ENCODE measurements at places on chromosomes 6 and 20. TPM values are rescaled to one million over a fixed set of nuclear protein-coding genes. Genes with fewer than 3 reads are reported as not detected.

CALHM5 gene
- 0.05 TPM for total RNA-seq

LAMP5 gene
- total RNA-seq, result not detected

RPL10A gene
- 1,536 TPM for total RNA-seq

KCNK16 gene
- not detected for total RNA-seq

BAK1 gene
- total RNA-seq, result 41.1 TPM

UBE2C gene
- 281 TPM for total RNA-seq

GRM1 gene
- not detected for total RNA-seq

ANGPT4 gene
- not detected for total RNA-seq

NHLRC1 gene
- 1.3 TPM for total RNA-seq

TUBB2B gene
- 14.6 TPM for total RNA-seq

MAP7 gene
- total RNA-seq, result 22.2 TPM

HIVEP1 gene
- total RNA-seq, result 10.3 TPM

MRPS18A gene
- 46.6 TPM for total RNA-seq

SCUBE3 gene
- total RNA-seq, result 0.07 TPM

FRMD1 gene
- not detected for total RNA-seq

EDN1 gene
- 57.2 TPM for total RNA-seq

SLC25A27 gene
- 0.98 TPM for total RNA-seq

SAMD5 gene
- total RNA-seq, result 0.58 TPM

OLIG3 gene
- not detected for total RNA-seq

FNDC11 gene
- total RNA-seq, result 0.09 TPM

NOTCH4 gene
- 0.63 TPM for total RNA-seq

PAX1 gene
- total RNA-seq, result 0.09 TPM

SNAP25 gene
- 20.3 TPM for total RNA-seq

LBP gene
- total RNA-seq, result 1.3 TPM

TRIM15 gene
- total RNA-seq, result not detected

FAM83B gene
- not detected for total RNA-seq

TMEM170B gene
- total RNA-seq, result 0.86 TPM

PDYN gene
- not detected for total RNA-seq

CDC5L gene
- total RNA-seq, result 12.5 TPM

GNRH2 gene
- 0.47 TPM for total RNA-seq

TOX2 gene
- 11.3 TPM for total RNA-seq

HLA-DRA gene
- total RNA-seq, result not detected

PPIL6 gene
- 0.94 TPM for total RNA-seq

SLC32A1 gene
- total RNA-seq, result not detected

Measured in A549 treated with ZK216348 at 1 μM for 4 hours (cell line).